Neural cell (in vitro differentiated cells): ENCODE measurements at places on chromosomes 3 and 15. TPM values are rescaled to one million over a fixed set of nuclear protein-coding genes. Genes with fewer than 3 reads are reported as not detected.

KCTD6 gene
- 64.0 and 68.5 TPM in 2 replicates for polyA plus RNA-seq

CCR9 gene
- polyA plus RNA-seq = not detected in 2 replicates

ADAMTS17 gene
- 0.04 TPM in 1 of 2 replicates, not detected in the other for polyA plus RNA-seq

ABI3BP gene
- 0.10 TPM in 1 of 2 replicates, not detected in the other for polyA plus RNA-seq

ALG3 gene
- polyA plus RNA-seq = 10.8 and 13.5 TPM in 2 replicates

C3orf33 gene
- polyA plus RNA-seq = 9.0 and 9.8 TPM in 2 replicates

ATP10A gene
- not detected in 2 replicates for polyA plus RNA-seq

SCN5A gene
- polyA plus RNA-seq = 0.24 TPM in 1 of 2 replicates, not detected in the other

CPB1 gene
- 0.19 TPM in 1 of 2 replicates, not detected in the other for polyA plus RNA-seq

CHRFAM7A gene
- polyA plus RNA-seq = 0.42 and 2.4 TPM in 2 replicates

HES1 gene
- 0.25 TPM in 1 of 2 replicates, not detected in the other for polyA plus RNA-seq

MUC13 gene
- not detected in 2 replicates for polyA plus RNA-seq

MOBP gene
- polyA plus RNA-seq = not detected in 2 replicates

SOX14 gene
- not detected in 2 replicates for polyA plus RNA-seq

B2M gene
- polyA plus RNA-seq = 15.6 and 29.0 TPM in 2 replicates

THPO gene
- polyA plus RNA-seq = 0.18 and 0.59 TPM in 2 replicates

P2RY1 gene
- polyA plus RNA-seq = 1.7 and 3.0 TPM in 2 replicates

RASL12 gene
- not detected in 2 replicates for polyA plus RNA-seq

ACVR2B gene
- polyA plus RNA-seq = 32.3 and 33.3 TPM in 2 replicates

HHATL gene
- polyA plus RNA-seq = 0.60 TPM in 1 of 2 replicates, not detected in the other

EAF2 gene
- 1.2 and 2.0 TPM in 2 replicates for polyA plus RNA-seq

PLSCR2 gene
- polyA plus RNA-seq = not detected in 2 replicates

CDAN1 gene
- 14.4 and 16.8 TPM in 2 replicates for polyA plus RNA-seq

SGO1 gene
- 0.71 and 0.92 TPM in 2 replicates for polyA plus RNA-seq

CIDEC gene
- not detected in 2 replicates for polyA plus RNA-seq

FOXB1 gene
- polyA plus RNA-seq = not detected in 2 replicates

ESYT3 gene
- 0.33 and 0.80 TPM in 2 replicates for polyA plus RNA-seq

RTP3 gene
- polyA plus RNA-seq = not detected in 2 replicates

BTBD1 gene
- polyA plus RNA-seq = 153 and 156 TPM in 2 replicates

TM6SF1 gene
- polyA plus RNA-seq = 0.16 TPM in 1 of 2 replicates, not detected in the other

FAM3D gene
- not detected in 2 replicates for polyA plus RNA-seq

PLCB2 gene
- 7.4 and 9.2 TPM in 2 replicates for polyA plus RNA-seq

BCL2A1 gene
- not detected in 2 replicates for polyA plus RNA-seq

SLC12A1 gene
- 0.54 and 0.67 TPM in 2 replicates for polyA plus RNA-seq

SERPINI2 gene
- 1.3 and 1.7 TPM in 2 replicates for polyA plus RNA-seq

RSL24D1 gene
- 184 and 227 TPM in 2 replicates for polyA plus RNA-seq

RBP2 gene
- polyA plus RNA-seq = not detected in 2 replicates

SETD5 gene
- polyA plus RNA-seq = 33.6 and 38.0 TPM in 2 replicates

PCLAF gene
- 5.3 and 10.8 TPM in 2 replicates for polyA plus RNA-seq

HRG gene
- polyA plus RNA-seq = not detected in 2 replicates

AP4E1 gene
- 8.6 and 10.8 TPM in 2 replicates for polyA plus RNA-seq

OR4F6 gene
- polyA plus RNA-seq = not detected in 2 replicates

ACP3 gene
- not detected in 2 replicates for polyA plus RNA-seq

ACAN gene
- not detected in 2 replicates for polyA plus RNA-seq

TMEM207 gene
- polyA plus RNA-seq = 0.27 TPM in 1 of 2 replicates, not detected in the other

CCDC50 gene
- 51.7 and 58.2 TPM in 2 replicates for polyA plus RNA-seq

OCA2 gene
- 0.97 TPM in 1 of 2 replicates, not detected in the other for polyA plus RNA-seq
